ENCODE measurements at places on chromosomes 16 and 17.
A peak's percentile ranks its signal among the peaks of the same experiment; 100 is the strongest.

GRCh38 chr17:44122816-44123355, 555 bp downstream of the HDAC5 start:
- DNase-seq = no peak

- DNase-seq = no peak
Observed at GRCh38 chr17:81192386-81193050, 26.5 kb upstream of the AATK start.

DNA sequence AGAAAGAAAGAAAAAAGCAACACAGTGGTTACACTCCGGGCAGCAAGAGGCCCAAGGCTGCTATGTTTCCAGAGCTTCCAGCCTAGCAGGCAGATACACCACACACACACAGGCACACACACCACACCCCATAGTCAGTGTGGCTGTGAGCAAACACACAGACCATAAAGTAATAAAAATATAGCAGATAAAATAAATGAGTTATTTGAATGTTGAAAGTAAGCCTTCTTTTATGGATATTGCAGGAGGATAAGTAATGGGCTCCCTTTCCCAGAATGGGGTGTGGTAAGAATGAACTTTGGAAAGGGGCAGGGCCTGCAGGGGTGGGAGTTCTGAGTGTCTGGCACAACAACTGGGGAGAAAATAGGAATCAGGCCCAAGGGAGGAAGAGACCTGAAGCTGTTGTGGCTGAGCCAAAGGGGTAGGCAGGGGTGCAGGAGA, 4.8 kb upstream of the CDK5RAP3 start:
- no peak for DNase-seq

DNA sequence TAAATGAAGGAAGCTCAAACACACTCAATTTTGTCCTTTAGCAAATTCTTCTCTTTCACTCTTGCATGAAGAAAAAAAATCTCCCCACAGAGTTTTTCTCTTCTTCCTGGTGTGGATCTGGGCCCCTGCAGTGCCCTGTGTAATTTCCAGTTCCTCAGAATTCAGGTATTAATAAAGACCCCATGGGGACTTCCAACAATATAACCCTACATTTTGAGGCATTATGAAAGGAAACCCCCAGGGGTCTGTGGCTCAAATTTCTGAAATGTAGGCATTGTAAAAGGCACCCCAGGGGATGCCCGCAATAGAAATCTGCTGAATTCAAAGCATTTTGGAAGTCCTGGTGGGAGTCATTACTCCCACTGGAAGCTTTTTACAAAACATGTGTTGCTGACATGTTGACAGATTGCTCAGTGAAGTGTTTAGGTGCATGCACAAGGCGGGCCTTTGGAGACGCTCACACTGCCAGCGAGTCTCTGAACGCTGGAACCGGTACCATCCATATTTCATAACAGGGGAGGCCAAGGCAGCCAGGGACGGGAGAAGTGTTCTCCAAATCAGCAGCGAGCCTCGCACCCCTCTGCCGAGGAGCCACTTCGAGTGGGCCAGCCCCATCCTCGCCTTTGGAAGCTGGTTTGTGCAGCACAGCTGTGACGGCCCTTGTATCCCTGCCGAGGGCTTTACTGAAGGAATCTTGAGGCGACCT, 154.0 kb downstream of the ZNF423 start:
- DNase-seq = no peak

- no peak for DNase-seq
Observed at GRCh38 chr17:57293077-57293476, 36.8 kb downstream of the MSI2 start.

- no peak for DNase-seq
Observed at GRCh38 chr17:73430848-73431247, 119.0 kb upstream of the CDC42EP4 start.

GRCh38 chr16:78524066-78524595, 424.7 kb downstream of the WWOX start:
- no peak for DNase-seq

DNA sequence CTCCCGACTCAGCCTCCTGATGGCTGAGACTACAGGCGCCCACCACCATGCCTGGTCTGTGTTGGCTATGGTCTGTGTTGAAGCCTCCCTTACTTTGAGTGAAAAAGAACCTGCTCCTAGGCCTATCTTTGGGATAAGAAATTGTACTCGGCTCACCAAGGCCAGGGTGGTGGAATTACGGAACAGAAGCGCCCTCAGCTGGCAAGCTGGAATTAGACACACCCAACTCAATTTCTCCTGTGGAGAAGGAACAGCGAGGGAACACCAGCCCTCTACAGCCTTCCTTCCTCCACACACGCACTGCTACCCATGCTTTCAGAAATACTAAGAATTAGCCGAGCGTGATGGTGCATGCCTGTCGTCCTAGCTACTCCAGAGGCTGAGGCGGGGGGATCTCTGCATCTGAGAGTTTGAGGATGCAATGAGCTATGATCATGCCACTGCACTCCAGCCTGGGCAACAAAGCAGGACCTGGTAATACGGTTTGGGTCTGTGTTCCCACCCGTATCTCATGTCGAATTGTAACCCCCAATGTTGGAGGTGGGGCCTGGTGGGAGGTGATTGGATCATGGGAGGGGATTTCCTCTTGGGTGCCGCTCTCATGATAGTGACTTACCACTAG, 40.1 kb upstream of the RBBP6 start:
- peak; percentile 16 for DNase-seq

Measured in progenitor cell of endocrine pancreas (in vitro differentiated cells).